ENCODE measurements at places on chromosomes 1 and 21.

DNA sequence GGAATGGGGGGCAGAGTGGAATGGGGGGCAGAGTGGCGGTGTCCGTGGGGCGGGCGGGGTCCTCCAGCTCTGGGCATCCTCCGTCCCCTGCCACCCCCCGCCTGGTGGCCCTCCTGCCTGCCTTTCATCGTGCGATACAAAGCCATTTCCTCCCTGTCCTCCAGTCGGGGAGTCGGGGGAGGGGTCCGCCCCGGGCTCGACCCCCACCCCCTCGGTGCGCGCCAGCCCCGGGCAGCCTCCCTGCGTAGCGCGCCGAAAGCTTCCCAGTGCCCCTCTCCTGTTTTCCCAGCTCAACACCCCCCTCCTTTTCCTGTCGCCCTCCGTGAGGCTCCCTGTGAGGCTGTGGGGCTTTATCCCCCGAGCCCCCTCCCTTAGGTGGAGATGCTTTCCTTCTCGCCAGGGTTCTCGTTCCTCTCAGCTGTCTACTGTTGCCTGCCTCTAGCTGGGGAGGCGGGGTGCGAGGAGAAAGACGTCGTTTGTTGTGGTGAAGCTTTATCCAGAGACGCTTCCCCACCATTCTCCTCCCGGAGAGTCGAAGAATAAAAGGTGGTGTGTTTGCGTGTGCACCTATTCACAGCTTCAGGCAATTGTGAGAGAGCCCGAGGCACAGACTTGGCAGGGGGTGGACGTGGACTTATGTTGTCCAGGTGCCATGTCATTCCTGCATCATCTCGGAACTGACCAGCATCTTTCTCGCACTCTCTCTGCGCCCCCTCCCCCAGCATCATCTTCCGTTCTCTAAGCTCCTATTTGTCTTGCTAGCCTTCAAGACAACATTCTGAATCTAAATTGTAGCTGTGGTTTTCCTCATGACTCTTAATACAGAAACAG lies 848 bp downstream of the DNM3 start:
- DNase-seq: no peak

GRCh38 chr1:105664495-105664894 lies 1392.0 kb upstream of the PRMT6 start:
- DNase-seq: no peak

DNA sequence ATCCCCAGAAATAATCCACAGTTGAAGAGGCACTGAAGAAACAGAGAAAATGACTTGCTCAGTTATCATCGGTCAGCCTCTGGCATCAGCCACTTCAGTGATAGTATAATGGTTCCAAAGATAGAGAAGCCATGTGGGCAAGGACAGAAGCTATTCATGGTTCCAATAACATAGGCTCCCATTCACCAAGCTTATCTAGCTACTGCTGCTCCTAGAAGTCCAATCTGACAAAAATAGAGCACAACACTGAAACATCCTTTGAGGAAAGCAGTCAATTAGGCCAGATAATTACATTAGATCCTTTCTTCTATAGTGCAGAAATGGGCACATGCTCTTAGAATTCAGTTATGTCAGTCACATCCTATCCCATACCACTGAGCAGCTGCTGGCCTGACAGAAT lies 33.5 kb upstream of the CRB1 start:
- DNase-seq: no peak

DNA sequence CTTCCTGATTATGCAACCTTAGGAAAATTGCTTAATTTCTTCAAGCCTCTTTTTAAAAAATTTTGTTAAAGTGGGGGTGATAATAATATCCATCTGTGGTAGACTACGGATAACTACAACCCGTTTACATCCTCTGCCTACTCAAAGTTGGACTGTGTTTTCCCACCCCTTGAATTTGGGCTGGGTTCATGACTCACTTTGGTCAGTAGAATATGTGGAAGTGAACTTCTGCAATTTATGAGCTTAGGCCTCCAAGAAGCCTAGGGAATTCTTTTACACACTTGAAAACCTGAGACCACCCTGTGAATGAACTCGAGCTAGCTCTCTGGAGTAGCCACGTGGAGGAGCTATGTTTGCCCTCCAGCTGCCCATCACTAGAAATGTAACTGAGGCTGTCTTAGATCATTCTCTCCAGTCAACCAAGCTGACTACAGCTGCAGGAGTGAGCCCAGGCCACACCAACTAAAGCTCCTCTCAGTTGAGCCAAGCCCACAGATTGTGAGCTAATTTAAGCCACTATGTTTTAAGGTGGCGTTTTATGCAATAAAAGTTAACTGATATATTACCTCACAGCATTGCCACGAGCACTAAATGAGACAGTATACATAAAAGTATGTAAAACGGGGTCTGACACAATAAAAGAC lies 29.6 kb upstream of the CACHD1 start:
- DNase-seq: no peak

Measured in stimulated activated CD8-positive, alpha-beta memory T cell treated with anti-CD3 and anti-CD28 coated beads, Interleukin-12 subunit alpha, Interleukin-12 subunit beta, amount 100 ng/mL, for 4 hours (primary cell).